ENCODE measurements at places on chromosomes 13 and 19.

DNA sequence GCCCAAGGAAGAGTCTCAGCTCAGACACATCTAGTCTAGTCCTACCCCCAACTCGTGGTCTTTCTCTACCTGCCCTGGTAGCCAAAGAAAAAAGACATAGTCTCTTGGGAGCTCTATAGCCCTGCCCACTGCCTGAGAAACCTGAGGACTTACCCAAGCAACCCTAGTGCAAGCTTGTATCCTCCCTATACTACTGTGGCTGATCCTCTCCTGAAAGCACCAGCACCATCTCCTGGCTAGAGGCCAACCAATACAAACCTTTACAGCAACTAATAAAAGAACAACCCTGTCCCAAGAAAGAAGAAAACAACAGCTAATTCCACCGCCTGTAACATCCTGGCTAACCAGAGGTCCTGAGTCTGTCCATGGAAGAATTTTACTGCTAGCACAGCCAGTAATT, 532.4 kb downstream of the SLITRK6 start:
- no peak overlapping the region for H3K4me3 ChIP-seq
- H3K4me1 ChIP-seq: no peaks in the 10 kb centered on the region
- H3K27me3 ChIP-seq: no peaks in the 10 kb centered on the region

- no peaks in the 10 kb centered on the region for H3K36me3 ChIP-seq
- peak; percentile 38 for DNase-seq
- no peaks in the 10 kb centered on the region for H3K4me1 ChIP-seq
- no peak overlapping the region for H3K4me3 ChIP-seq
- H3K27ac ChIP-seq: no peak overlapping the region
- H3K27me3 ChIP-seq: no peaks in the 10 kb centered on the region
Measured at GRCh38 chr19:41893899-41894298, 10.9 kb downstream of the ARHGEF1 start.

GRCh38 chr13:112772539-112772909, 82.7 kb downstream of the ATP11A start:
- no peak overlapping the region for H3K27ac ChIP-seq
- H3K4me3 ChIP-seq: no peak overlapping the region
- no peaks in the 10 kb centered on the region for H3K36me3 ChIP-seq
- no peaks in the 10 kb centered on the region for H3K27me3 ChIP-seq

- no peaks in the 10 kb centered on the region for H3K27me3 ChIP-seq
- H3K27ac ChIP-seq: no peak overlapping the region
- H3K4me3 ChIP-seq: no peak overlapping the region
- H3K4me1 ChIP-seq: peaks cover 15% of the 10 kb centered on the region
- H3K36me3 ChIP-seq: peaks cover 6% of the 10 kb centered on the region
Measured at GRCh38 chr13:98462946-98463345, 114.0 kb downstream of the STK24 start.

GRCh38 chr19:42762789-42763188, 2.7 kb downstream of the PSG8 start:
- H3K4me1 ChIP-seq: no peaks in the 10 kb centered on the region
- H3K27me3 ChIP-seq: no peaks in the 10 kb centered on the region
- DNase-seq: no peak
- H3K36me3 ChIP-seq: no peaks in the 10 kb centered on the region
- H3K4me3 ChIP-seq: no peak overlapping the region

DNA sequence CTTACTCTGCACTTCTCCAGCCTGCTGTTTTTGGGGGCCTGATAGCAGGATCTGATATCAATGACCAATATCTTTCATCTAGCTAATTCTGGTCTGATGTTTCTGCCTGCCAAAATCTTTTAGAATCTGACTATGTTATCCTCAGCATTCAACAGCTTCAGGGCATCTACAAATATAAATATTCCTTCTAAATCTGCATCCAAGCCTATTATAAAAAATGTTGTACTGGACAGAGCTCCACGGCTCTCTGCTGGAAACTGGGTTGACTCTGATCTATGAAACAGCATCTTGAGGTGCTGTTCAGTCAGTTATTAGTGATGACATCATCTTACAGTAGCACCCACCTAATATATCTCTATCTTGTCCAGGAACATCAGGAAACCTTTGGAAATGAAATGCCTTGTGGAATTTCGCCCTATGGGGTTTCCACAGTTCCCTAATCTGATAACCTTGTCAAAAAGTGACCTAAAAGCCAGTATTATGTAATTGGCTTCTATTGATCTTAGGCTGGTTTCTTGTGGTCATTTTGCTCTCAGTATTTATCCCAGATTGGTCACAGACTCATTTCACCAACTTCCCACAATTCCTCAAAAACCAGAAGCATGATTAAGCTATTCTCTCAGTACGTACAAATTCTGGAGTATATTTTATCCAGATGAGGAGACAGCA, 33.0 kb downstream of the ERICH6B start:
- no peak overlapping the region for H3K4me3 ChIP-seq
- no peak for DNase-seq
- no peaks in the 10 kb centered on the region for H3K36me3 ChIP-seq

DNA sequence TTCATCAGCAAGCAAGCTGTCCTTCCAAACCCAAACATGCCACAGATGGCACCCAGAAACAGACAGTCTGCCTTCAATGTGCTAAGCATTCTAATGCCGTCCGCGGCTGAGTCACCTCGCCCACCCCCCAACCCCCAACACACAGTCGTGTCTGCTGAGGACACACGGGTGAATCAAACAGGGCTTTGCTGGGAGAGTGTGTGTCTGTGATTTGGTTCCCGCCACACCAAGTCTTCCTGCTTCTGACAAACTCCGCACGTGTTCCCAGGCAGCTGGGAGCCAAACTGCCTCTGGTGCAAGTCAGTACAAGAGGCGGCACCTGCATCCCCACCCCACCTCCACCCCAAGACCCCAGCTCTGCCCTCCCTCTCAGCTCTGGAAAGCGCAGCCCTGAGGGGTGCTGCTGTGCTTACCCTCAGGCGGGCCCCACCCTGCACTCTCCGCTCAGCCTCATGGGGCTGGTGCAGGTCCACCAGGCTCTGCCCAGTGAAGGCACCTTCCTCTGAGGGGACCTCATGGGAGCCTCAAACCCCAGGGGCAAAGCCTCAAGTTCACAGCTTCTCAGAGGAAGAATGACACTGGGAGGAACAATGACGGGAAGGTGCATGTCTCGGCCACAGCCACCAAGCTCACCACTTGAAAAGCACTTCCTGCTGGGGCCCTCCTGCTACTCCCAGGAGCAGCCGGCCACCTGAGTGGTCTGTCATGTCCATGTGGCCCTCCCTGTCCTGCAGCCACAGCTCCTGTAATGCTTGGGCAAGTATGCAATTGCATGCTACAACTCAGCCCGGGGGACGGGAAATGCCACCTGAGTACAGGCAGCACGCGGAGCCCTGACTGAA, 15.0 kb upstream of the SLC35E1 start:
- no peak for DNase-seq
- H3K27ac ChIP-seq: no peak overlapping the region
- H3K4me1 ChIP-seq: peaks cover 35% of the 10 kb centered on the region
- H3K27me3 ChIP-seq: no peaks in the 10 kb centered on the region
- H3K4me3 ChIP-seq: no peak overlapping the region
